ENCODE measurements at places on chromosomes 5 and 9.
A peak's percentile ranks its signal among the peaks of the same experiment; 100 is the strongest.

- DNase-seq: peak; percentile 48
Observed at GRCh38 chr9:94867281-94867841, 140.9 kb downstream of the AOPEP start.

GRCh38 chr5:136037001-136037705, 8.4 kb downstream of the TGFBI start:
- peak; percentile 45 for DNase-seq

DNA sequence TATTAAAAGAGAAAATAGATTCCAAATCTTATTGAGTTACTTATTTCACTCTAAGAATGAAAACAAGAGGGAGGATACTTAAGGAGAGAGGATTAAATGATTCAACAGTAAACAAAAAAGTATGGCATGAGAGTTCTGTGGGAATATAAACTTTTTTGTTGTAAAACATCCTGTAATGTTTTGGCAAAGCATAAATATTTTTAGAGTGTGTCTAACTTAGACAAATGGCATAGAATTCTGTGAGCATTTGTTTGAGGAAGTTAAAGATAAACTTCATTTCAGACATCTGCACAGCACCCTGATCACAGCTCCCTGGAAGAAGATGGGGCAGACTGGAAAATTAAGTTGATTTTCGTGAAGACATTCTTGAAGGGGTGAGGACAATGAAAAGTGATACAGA, 246.8 kb upstream of the HAPLN1 start:
- no peak for DNase-seq

GRCh38 chr9:97394881-97395280, 17.0 kb upstream of the TDRD7 start:
- DNase-seq: no peak

DNA sequence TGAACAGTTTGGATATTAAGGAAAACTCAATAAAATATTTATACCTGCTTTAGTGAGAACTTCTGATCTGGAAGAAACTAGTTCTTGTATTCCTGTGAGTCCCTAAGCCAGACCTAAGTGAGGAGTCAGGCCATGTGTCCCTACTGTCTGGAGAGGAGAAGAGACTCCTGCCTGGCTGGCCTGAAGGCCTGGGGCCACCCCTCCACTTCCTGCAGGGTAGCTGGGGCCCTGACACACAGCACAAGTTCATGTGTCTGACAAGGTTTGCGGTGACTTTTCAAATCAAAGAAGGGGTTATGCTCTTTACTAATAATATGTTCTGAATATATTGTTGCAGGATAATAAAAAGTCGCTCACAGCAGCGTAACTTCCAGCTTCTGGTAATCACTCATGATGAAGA, 16.1 kb upstream of the IL13 start:
- no peak for DNase-seq

DNA sequence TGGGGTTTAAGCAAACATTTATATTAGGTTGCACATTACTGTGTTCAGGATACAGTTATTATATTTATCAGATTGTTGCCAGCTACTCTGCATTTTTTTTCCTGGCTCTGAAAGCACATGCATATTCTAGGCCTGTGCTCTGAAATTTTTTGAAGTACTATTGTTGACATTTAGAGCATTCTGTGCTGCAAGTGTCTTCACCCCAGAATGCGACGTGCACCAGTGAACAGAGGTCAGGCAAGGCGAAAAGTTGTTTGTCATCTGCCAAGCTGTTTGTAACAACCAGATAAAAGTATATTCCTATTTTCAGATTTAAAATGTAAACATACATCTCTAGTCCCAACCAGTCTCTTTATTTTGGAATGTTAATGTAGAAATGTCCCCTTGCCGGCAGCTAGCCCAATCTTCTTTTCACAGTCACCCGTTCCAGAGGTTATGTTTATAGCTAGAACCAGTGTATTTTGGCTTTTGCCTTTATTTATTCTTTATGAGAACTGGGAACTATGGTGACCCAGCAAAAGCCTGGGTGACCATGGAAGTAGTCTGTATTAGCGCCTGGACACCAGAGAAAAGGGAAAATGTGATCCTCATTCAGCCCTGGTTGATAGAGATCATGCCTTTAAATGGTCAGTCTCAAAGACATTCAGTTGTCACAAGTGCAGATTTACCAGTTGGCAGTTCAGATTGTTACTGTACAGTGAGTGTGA, 84.6 kb downstream of the NDUFAF2 start:
- no peak for DNase-seq

DNA sequence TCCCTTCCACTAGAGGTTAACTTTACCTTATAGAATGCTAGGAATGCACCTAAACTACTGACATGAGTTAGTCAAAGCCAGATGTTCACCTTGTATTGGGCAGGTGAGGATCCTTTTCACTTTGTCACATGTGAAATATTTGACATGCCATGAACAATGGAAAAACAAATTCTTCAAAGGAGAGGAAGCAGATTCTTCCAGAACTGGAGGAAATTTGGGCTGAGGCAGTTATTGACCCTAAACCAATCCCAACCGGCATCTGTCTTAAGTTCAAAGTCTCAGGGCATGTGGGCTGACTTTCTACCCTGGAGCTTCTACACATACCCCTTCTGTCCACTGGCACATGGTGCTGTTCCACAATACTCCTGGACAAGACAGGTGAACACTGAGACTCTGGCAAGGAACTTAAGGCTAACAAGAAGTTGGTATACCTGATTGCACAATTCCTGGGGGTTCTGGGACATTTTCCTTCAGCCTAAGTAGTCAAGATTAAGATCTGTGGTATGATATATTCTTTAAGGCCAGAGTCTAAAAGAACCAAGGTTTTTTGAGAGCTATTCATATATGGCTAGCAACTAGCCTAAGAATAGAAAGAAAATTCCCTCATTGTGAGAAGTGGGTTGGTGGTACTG, 2.6 kb downstream of the VLDLR start:
- no peak for DNase-seq

GRCh38 chr5:40838086-40838485, 3.1 kb upstream of the RPL37 start:
- peak; percentile 24 for DNase-seq

DNA sequence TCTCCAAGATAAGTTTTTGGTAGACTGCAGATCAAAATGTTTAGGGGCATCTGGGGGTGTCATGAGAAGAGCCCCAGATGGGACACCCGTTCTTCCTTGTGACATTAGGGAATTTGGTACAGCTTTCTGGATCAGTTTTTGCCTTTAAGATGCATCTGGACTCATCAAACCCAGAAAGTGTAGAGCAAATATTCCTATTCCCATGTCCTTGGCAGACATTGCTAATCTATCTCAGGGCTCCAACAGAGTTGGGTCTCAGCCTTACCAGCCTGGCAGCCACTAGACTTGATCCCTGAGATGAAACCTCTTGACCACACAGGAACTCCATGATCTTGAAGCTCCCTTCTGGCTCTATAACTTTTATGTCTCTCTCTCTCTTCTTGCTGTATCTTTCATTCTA, 35.6 kb downstream of the ERGIC1 start:
- no peak for DNase-seq

DNA sequence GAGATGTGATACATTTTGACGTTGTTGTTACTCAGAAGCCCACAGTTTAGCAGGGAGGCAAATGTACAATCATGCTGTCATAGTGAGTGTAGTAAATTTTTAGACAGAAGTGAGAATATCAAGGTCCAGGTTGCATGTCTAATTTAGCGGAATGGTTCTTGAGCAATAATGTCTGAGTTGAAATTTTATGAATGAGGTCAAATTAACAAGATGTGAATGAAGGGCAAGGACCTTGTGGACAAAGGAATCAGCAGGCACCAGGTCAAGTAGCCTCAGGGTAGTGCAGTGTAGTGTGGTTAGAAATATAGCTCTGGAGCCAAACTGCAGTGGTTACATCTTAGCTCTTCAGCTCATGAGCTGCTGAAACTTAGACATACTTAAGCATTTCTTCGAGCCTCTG, 36.2 kb downstream of the TNFSF8 start:
- no peak for DNase-seq

- peak; percentile 99 for DNase-seq
Observed at GRCh38 chr9:99748266-99748665, 73.4 kb upstream of the NR4A3 start.

DNA sequence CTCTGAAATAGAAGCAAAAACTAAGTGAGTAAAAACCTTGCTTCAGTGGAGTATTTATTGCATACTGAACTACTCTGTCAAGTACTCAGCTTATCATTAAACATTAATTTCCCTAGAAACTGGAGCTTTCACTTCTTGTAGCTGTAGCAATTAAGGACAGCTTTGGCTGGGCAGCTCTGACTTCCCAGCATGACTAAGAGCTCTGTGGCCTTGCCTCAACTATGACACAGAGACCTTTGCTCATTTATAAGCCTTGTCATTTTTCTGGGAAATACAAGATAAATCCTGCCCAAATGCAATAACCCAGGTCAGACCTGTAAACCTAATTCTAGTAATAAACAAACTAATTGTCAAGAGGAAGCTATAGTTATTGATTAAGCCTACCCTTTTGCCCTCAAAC, 65.4 kb upstream of the STK32A start:
- DNase-seq: peak; percentile 46

GRCh38 chr5:58108511-58108910, 351.4 kb downstream of the PLK2 start:
- DNase-seq: no peak

DNA sequence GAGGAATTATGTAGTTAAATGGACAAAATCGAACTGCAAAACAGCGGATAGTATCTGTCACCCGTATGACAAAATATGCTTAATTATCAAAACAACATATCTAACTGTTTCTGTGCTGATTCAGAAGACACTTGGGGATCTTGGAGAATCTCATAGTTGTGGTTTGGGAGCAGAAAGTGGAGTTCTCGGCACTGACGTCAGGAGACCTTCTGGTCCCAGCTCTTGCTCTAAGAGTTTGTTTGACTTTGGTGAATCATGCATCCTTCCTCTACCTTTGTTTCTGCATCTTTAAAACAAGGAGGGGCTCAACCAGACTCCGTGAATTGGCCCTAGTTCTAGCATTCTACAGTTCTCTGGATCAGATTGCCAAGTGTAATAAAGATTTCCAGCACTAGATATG, 37.0 kb upstream of the TAF1L start:
- no peak for DNase-seq

DNA sequence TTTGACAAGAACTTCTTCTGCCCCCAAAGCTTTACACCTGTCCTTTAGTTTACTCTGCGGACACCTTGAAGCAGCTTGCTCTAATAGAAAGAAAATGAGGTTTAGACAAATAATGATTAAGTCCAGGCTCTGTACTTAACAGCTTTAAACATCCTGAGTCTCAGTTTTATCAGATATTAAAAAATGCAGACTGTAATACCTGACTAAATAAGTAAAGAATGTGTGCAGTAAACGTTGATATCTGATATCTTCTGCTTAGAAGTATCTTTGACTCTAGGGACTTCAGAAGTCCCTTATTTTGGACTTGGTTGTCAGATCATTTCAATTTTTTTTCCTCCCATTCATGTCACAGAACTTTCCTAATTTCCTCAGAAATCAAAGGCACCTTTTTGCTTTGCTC, 1060.4 kb downstream of the CDH12 start:
- DNase-seq: no peak

DNA sequence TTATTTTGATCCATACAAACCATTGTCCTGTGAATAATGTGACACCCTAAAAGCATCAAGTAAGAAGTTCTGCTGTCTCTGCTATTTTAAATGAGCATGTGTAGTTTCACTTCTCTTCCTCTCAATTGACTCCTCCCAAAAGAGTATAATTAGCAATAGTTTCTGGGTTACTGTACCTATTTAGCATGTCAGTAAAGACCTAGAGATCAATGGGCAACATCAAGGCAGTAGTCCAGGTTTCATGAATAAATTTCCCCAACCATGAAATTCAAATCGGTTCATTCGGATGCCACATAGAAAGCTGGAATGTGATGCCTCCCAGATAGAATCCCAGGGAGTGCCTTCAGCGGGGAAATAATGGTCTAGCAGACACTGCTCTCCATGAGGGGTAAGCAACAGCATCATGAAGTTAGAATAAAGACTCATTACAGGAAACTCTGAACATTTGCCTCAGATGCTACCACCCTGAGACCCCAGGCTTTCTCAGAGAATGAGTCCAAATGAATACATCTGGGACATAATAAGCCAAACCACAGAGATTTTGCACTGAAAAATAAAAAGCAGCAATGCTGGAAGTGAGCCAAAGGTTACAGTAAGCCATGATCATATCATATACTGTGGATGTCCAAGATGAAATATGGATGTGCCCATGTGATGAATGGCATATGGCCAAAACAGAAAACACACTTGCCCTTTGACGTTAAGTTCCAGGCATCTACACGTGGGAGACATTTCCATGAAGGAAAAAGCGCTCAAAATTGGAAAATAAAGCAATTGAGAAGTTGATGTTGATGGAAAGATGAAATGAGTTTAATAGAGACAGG, 1107.0 kb upstream of the SEMA6A start:
- no peak for DNase-seq

DNA sequence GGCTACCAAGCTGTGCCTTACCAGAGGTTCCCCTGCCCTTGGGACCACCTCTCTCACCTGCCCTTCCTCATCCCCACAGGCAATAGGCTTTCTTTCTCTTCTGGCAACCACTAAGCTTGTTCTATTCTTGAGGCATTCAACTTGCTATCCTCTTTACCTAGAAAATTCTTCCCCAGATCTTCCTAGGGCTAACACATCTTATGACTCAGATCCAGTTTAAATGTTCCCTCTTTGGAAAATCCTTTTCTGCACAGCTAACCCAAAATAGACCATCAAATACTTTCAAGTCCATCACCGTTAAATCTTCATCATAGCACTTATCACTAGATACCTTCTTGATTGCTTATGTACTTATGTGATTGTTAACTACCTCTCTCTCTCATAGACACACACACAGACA, 93.7 kb downstream of the ENC1 start:
- peak; percentile 19 for DNase-seq

- no peak for DNase-seq
Observed at GRCh38 chr9:134568116-134568515, 73.5 kb upstream of the COL5A1 start.

DNA sequence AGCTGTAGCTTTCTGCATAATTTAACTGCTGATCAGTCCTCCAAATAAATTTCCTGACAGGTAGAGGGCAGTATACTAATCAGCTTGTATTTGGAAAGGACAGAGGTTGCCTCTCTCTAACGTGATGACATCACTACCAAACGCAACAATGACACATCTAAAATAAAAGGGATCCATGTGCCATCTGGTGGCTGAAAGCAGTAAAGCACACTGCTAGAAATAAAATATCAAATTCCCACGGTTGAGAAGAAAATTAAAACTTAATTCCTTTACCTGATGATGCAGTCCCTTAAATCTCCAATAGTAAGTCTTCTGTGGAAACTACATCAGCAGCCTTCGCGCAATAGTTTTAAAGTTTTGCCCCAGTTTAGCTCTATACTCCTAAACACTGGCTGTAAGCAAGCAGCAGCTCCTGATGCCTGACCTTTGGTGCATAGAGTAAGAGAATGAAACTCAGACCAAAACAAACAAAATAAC, 54.5 kb downstream of the DIAPH1 start:
- DNase-seq: peak; percentile 97
